Gastrocnemius medialis (tissue), 4 donors: ENCODE measurements at places on chromosomes 4 and X. TPM values are rescaled to one million over a fixed set of nuclear protein-coding genes. Genes with fewer than 3 reads are reported as not detected.

GRCh38 chrX:115234461-115234860 lies 565 bp upstream of the LRCH2 start:
- no peaks in the 10 kb centered on the region for H3K36me3 ChIP-seq
- no peak for DNase-seq
- peak overlapping the region; percentile 45 for H3K4me3 ChIP-seq
- no peaks in the 10 kb centered on the region for H3K27me3 ChIP-seq
- no peaks in the 10 kb centered on the region for H3K4me1 ChIP-seq

DNA sequence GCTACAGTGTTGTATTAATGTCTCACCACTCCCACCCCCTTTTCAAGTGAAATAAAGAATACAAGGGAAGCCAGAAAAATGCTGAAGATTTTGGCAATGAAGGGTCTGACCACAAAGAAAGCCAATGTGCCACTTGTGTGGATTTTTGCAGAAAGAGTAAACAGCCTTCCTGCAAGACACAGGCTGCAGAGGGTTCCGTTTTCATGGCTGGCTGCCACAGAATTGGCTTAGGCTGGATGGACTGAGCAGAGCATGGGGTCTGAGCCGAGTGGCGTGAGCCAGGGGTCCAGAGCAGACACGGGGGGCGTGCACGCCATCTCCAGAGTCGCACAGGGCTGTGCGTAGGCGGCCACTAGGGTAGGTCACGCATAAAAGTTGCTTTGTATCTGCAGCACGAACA lies 69.2 kb downstream of the MTNR1A start:
- no peaks in the 10 kb centered on the region for H3K4me1 ChIP-seq
- DNase-seq: no peak
- no peaks in the 10 kb centered on the region for H3K36me3 ChIP-seq
- no peaks in the 10 kb centered on the region for H3K27me3 ChIP-seq
- H3K4me3 ChIP-seq: no peak overlapping the region

GRCh38 chr4:40857956-40858355 lies 108.2 kb downstream of the NSUN7 start:
- H3K4me1 ChIP-seq: no peaks in the 10 kb centered on the region
- no peak for DNase-seq
- H3K27me3 ChIP-seq: no peaks in the 10 kb centered on the region
- H3K27ac ChIP-seq: no peak overlapping the region
- H3K36me3 ChIP-seq: no peaks in the 10 kb centered on the region

GRCh38 chr4:37985730-37986275 lies 25.6 kb downstream of the PTTG2 start:
- DNase-seq: no peak
- H3K4me1 ChIP-seq: peaks cover 27% of the 10 kb centered on the region
- no peaks in the 10 kb centered on the region for H3K27me3 ChIP-seq

- no peaks in the 10 kb centered on the region for H3K27me3 ChIP-seq
- DNase-seq: peak; percentile 12
- H3K27ac ChIP-seq: peak overlapping the region; percentile 15
Measured at GRCh38 chrX:3184176-3184930, 143.1 kb downstream of the ARSF start.

DNA sequence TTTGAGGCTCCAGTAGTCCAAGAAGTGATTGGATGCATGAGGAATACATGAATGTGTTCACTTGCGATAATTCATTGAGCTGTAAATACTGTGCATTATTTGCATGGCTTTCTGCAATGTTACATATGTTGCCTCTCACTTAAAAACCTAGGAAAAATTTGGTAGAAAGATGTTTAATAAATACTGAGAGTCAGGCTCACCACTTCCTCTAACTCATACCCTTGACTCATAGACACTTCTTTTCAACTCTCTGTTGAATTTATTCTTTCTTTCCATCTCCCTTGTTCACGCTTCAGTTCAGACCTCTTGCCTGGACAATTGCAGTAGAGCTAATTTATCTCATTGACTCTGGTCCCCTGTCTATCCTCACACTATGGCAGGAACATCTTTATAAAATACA lies 35.8 kb upstream of the LEF1 start:
- H3K4me3 ChIP-seq: no peak overlapping the region
- no peaks in the 10 kb centered on the region for H3K4me1 ChIP-seq
- no peak for DNase-seq

Gene EDNRA
- 3.7 TPM for total RNA-seq

Gene ANK2
- total RNA-seq: 127 TPM

Gene LONRF3
- total RNA-seq: 15.7 TPM

Gene ADH7
- total RNA-seq: not detected
